ENCODE measurements at places on chromosomes 12 and 14. TPM values are rescaled to one million over a fixed set of nuclear protein-coding genes. Genes with fewer than 3 reads are reported as not detected.

MYH6 gene
- total RNA-seq, result 3.4 TPM

DNA sequence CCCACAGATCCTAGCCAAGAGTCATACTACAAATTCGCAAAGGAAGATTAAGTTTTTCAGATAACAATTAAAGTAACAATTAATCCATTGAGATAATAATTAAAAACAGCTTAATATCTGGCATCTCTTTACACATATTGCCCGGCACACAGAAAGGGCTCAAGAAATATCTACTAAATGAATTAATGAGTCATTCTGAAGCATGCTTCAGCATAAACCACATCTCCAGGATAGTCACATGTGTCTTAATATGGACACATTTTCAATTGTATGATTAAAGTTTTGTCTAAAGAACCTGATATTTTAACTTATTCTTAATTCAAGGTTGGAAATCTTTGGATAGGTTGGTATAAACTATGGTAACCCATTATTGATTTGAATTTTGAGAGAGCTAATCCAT, 9.6 kb downstream of the ITPR2 start:
- no peak for DNase-seq

NYNRIN gene
- total RNA-seq, result 0.21 TPM

- no peak for DNase-seq
Observed at GRCh38 chr12:81949841-81950308, 190.7 kb upstream of the PPFIA2 start.

DNA sequence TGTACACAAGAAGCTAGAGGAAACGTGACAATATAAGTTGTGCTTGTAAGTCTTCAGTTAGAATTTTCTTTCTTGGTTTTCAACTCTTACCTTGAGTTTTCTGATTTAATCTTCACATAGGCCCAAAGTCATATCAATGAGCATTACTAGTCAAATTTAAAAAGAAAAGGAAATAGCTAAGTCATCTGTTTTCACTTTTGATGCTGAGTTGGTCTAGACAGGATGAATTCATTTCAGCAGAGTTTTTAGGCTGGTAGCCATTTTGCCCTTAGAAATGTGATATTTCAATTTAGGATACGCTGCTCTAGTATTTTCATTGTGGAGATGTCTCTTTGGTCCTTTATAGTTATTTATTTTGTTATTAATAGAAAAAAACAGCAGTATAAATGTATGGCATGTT, 44.6 kb upstream of the KRAS start:
- DNase-seq, result no peak

NELL2 gene
- total RNA-seq, result not detected

- peak; percentile 80 for DNase-seq
Observed at GRCh38 chr14:100341301-100342031, 18.3 kb downstream of the SLC25A47 start.

- DNase-seq, result no peak
Observed at GRCh38 chr12:116009805-116010204, 267.7 kb downstream of the MED13L start.

- DNase-seq, result peak; percentile 84
Observed at GRCh38 chr14:61178226-61179060, 102.7 kb downstream of the TMEM30B start.

DCN gene
- total RNA-seq, result 356 TPM

DNA sequence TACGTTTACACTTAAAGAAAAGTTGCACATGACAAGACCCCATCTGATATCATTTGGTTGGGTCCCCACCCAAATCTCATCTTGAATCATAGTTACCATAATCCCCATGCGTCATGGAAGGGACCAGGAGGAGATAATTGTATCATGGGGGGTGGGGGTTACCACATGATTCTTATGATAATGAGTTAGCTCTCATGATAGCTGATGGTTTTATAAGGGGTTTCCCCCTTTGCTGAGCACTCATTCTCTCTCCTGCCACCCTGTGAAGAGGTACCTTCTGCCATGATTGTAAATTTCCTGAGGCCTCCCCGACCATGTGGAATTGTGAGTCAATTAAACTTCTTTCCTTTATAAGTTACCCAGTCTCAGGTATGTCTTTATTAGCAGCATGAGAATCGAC, 60.3 kb downstream of the PHLDA1 start:
- no peak for DNase-seq

- peak; percentile 73 for DNase-seq
Observed at GRCh38 chr14:25150934-25151790, 101.2 kb upstream of the STXBP6 start.

CFAP54 gene
- total RNA-seq, result 0.67 TPM

DNA sequence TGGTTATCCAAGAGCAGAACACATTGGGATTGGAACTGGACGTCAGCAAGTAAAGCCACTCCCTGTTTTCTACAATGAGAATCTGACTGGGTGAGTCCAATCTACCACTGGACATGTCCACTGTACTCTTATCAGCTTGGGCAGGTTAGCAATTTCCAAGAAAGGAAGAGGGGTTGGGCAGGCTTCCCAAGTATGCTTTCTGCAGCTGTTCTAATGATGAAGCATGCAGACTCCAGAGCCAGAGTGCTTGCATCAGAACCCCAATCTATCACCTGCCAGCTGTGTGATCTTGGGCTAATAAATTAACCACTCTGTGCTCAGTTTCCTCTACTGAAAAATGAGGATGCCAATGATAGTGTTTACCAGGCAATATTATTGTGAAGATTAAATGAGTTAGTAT, 92.0 kb downstream of the EMP1 start:
- peak; percentile 83 for DNase-seq

GRCh38 chr14:21440859-21441258, 15.1 kb downstream of the CHD8 start:
- no peak for DNase-seq

IFI27 gene
- 5.8 TPM for total RNA-seq

MORN3 gene
- total RNA-seq, result not detected

SLC38A6 gene
- total RNA-seq, result 60.1 TPM

- DNase-seq, result peak; percentile 73
Observed at GRCh38 chr12:53231921-53232645, at the start of gene RARG. Gene RARG (minus strand): TSS chr12:53232209. CDS start chr12:53227545, 4,664 bp downstream.

DNAH10 gene
- total RNA-seq, result 0.16 TPM

RPGRIP1 gene
- total RNA-seq, result not detected

CHFR gene
- total RNA-seq, result 34.8 TPM

ACTR6 gene
- total RNA-seq, result 29.4 TPM

- DNase-seq, result peak; percentile 76
Observed at GRCh38 chr14:39265806-39266524, 32.2 kb downstream of the MIA2 start.

KRT8 gene
- total RNA-seq, result 0.16 TPM

SIX6 gene
- not detected for total RNA-seq

DNA sequence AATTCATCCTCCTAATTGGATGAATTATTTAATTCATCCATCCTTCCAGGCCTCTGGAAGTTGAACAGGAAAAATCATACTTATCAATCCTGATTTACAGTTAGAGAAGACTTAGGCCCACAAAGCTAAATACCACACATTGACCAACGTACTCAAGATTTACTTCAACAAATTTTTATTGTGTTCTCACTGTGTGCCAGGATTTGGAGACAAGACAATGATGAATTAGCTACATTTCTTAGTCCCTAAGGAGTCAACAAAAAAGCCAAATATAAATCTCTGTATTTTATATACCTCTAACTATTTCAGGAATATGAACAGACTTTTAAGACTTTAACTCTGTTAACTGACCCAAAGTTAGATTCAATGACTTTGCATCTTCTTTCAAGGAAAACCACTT, 63.9 kb downstream of the DCAF5 start:
- DNase-seq, result no peak

- no peak for DNase-seq
Observed at GRCh38 chr12:125050868-125051267, 14.4 kb upstream of the AACS start.

CAPS2 gene
- 10.1 TPM for total RNA-seq

DNA sequence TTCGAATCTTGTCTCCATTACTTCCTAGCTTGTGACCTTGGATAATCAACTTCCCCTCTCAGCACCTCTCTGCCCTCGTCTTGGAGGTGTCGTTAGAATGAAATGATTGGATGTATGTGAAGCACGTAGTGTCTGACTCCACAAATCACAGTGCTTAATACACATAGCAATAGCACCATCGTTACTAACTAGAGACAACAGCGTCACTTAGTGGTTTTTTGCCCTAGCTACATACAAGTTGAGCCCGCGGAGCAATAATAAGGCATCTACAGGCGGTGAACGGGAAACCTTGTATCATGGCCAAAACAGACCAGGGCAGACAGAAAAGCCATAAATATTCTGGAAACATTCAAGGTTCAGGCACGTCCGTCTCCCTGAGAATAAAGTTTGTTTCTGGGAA, 154.9 kb downstream of the ASCL4 start:
- no peak for DNase-seq

DNA sequence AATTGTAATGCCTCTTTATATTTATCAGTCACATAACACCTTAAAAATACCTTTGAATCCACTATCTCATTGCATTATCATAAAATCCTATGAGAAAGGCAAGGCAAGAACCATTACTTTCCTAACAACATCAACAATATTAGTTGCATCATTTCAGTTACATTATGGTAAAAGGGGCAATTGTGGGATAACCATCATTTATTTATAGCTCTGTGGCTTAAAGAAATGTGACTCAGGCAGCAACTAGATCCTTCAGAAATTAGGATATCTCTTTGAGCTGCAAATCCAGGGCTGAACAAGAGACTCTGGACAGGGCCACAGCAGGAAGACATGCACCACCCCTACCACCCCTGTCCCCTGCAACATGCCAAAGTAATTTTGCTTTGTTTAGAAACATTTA, 36.4 kb downstream of the EPS8 start:
- peak; percentile 49 for DNase-seq

GRCh38 chr12:91017511-91018263, 12.9 kb upstream of the EPYC start:
- no peak for DNase-seq

GRCh38 chr12:89831310-89832095, 122.9 kb upstream of the ATP2B1 start:
- DNase-seq, result no peak

All from myocyte (in vitro differentiated cells).